Cardiac septum (tissue), 1 donor: ENCODE measurements at places on chromosomes 7 and 10. TPM values are rescaled to one million over a fixed set of nuclear protein-coding genes. Genes with fewer than 3 reads are reported as not detected.

NCF1 gene
- total RNA-seq: 4.0 TPM

PRSS37 gene
- total RNA-seq: not detected

CTBP2 gene
- total RNA-seq: 35.9 TPM

IGFBP3 gene
- 98.7 TPM for total RNA-seq

FANK1 gene
- 0.43 TPM for total RNA-seq

COX19 gene
- 7.3 TPM for total RNA-seq

UCN3 gene
- not detected for total RNA-seq

CFAP43 gene
- 0.08 TPM for total RNA-seq

TEX47 gene
- total RNA-seq: 0.24 TPM

SEMA3D gene
- 1.9 TPM for total RNA-seq

RBM20 gene
- total RNA-seq: 105 TPM

LRRN3 gene
- total RNA-seq: 0.40 TPM

WBP1L gene
- 19.2 TPM for total RNA-seq
